LoVo (cell line): ENCODE measurements at places on chromosomes 11 and 22.
A peak's percentile ranks its signal among the peaks of the same experiment; 100 is the strongest.

DNA sequence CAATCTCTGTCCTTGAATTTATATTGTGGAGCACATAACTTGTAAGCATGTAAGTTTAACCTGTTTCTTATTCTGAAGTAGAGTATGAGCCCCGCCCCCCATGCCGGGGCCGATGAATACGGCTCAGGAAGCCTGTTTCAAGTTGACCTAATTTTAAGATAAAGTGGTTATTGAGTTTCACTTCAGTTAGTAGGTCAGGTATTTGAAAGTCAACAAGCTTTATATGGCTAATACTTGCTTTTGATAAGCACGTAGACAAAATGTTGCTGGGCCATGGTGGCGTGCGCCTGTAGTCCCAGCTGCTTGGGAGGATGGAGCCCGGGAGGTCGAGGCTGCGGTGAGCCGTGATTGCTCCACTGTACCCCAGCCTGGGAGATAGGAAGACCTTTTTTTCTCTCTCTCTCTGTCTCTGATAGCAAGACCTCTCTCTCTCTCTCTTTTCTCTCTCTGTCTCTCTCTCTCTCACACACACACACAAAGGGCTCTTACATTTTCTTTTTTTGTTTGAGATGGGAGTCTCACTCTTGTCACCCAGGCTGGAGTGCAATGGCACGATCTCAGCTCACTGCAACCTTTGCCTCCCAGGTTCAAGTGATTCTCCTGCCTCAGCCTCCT is 14.4 kb downstream of the YWHAH start:
- DNase-seq = no peak

DNA sequence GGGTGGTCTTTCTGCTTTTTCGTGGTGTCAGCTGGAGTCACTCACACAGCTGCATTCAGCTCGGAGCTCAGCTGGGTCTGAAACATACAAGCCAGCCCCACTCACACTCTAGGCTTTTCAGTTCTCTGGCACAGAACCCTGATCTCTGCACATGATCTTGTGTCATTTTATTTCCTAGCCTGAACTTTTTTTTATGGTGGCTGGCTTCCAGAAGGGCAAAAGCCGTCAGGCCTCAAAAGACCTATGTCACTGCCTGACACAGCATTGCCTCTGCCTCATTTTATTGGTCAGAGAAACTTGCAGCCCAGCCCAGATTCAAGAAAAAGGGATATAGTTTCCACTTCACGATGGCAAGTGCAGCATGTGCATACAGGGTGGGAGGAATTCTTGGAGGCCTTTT is 117.8 kb downstream of the NTM start:
- DNase-seq = no peak

- no peak for DNase-seq
Observed at GRCh38 chr11:34013898-34014571, 37.5 kb upstream of the CAPRIN1 start.

GRCh38 chr22:23651676-23652075 is 19.6 kb upstream of the DRICH1 start:
- no peak for DNase-seq

DNA sequence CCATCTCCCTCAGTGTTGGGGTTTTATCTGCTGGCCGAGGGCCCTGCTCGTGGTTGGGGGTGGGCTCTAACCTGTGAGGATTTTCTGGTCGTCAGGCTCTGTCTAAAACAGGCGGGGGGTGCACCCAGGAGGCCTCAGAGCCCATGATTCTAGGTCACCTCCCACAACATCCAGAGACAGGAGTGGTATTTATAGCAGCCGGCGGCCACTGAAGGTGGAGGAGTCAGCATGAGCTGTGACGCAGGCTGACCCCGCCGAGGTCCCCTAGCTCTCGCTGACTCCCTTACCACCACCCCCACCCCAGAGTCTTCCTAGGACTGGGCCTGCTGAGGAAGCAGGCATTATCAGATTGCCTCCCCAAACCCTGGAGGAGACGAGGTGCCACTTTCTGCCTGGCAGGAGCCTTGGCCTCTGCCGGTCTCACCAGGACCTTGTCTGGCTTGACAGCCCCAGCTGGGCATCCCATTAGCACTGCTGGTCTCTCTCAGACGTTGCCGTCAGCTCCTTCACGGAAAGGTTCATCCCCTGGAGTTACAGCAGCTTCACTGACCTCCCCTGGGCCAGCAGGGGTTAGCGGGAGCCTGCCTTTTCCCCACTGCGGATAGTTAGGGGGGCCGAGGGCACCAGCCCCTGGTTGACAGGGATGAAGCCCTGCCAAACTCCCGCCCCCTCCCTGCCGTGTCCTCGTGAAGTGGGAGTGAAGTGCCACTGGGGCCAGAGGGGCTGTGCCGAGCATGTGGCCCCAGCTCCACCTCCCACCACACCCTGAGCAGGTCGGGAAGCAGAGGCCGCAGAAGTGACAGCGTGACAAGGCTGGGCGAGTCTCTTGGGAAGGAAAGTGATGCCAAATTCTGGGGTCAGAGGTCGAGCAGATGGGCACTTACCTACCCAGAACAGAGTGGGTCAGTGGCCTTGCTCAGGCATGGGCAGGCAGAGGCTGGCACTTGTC is 26.5 kb downstream of the DAGLA start:
- no peak for DNase-seq

DNA sequence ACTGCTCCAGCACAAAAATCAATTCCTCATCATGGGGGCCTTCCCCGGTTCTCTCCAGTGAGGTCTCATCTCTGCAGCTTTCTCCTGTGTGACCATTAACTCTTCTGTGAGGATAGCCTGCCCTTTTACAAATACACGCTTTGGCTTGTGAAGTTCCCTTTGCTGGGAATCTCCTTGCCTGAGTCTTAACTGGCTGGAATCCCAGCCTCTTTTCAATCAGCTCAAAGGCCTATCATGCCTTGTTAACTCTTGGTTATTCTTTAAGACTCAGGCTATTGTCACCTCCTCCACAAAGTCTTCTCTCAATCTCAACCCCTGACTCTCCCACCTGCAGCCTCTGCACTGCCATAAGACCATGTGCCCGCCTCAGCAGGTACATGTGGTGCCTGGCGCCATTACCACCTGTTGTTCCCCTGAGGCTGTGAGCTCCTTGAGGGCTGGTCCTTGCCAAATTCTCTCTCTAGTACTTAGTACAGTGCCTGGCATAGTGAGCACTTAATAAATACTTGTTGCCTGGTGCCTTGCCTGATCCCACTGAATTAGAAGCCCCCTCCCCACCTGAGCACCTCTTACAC is 128.2 kb downstream of the ST3GAL4 start:
- DNase-seq = no peak

- DNase-seq = no peak
Observed at GRCh38 chr11:95593111-95593510, 196.5 kb downstream of the FAM76B start.

DNA sequence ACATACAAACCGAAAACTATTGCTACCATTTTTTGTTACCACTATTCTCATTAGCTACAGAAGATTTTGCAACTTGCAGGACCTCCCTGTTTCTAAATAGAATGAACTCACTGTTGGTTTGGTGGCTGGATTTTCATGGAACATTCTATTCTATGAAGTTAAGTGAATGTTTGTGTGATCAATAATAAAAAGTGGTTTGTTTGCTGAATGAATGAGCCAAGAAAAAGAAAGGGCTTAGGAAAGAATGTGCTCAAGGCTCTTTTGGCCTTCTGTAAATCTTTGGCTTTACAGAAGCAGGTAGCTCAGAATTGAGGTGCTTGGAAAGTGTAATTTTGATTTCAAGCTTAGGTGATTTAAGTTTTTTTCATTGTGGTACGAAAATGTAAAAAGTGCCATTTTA is 5.9 kb upstream of the SCGB1D2 start:
- no peak for DNase-seq

DNA sequence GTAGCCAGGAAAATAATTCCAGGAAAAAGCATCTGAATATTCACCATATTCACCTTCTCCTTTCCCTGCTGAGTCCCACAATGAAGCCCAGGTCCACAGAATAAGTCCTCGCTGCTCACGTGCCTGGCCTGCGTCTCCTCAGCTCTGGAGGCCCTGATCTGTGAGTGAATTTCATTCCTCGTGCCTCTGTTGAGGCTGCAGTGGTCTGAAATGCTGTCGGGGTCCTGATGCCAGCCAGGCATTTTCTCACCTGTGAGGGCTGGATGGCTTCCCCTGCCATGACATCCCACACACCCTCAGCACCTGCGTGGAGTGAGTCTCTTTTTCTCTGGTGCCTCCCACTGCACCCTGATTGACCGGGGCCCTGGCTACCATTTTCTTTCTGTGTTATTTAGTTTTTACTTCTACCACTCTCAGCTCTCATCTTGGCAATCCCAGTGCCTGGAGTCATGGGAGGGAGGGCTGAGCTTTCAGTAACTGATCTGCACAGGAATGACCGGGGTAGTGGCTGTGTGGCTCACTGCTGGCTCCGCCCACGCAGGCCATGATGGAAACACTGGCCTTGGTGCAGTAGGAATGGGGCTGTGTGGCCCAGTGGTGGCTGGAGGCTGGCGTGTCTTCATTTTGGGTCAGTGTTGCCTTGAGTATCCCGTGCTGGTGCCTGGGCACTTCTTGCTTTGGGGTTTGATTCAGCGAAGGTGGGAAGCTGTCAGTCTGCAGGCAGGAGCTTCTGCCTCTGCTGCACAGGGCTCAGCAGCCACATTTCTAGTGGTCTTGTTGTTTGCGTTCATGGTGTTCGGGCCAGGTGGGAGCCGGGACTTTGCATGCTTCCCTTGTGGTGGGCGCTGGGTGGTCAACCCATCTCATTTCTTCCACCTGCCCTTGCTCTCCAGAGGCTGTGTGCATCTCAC is 807.2 kb downstream of the TBC1D22A start:
- no peak for DNase-seq

GRCh38 chr11:2210366-2211112 is 38.9 kb upstream of the TH start:
- no peak for DNase-seq

DNA sequence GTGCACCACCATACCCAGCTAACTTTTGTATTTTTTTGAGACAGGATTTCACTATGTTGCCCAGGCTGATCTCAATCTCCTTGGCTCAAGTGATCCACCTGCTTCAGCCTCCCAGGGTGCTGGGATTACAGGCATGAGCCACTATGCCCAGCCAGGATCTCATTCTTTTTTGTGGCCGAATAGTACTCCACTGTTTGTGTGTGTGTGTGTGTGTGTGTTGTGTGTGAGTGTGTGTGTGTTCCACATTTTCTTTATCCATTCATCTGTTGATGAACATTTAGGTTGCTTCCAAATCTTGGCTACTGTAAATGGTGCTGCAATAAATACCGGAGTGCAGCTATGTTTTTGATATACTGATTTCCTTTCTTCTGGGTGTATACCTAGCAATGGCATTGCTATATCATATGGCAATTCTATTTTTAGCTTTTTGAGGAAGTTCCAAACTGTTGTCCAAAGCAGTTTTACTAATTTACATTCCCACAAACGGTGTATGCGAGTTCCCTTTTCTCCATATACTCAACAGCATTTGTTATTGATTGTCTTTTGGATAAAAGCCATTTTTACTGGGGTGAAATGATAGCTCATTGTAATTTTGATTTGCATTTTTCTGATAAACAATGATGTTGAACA is 105.4 kb downstream of the TTC28 start:
- DNase-seq = no peak

- no peak for DNase-seq
Observed at GRCh38 chr11:118744046-118744445, 46.9 kb downstream of the DDX6 start.

- DNase-seq = no peak
Observed at GRCh38 chr22:39898997-39899396, 1.9 kb upstream of the GRAP2 start.

GRCh38 chr11:109697140-109697843 is 275.3 kb downstream of the C11orf87 start:
- DNase-seq = peak; percentile 9

- DNase-seq = peak; percentile 56
Observed at GRCh38 chr22:33519071-33519973, 401.0 kb downstream of the LARGE1 start.

GRCh38 chr22:26597026-26597425 is 7.1 kb upstream of the TPST2 start:
- no peak for DNase-seq

DNA sequence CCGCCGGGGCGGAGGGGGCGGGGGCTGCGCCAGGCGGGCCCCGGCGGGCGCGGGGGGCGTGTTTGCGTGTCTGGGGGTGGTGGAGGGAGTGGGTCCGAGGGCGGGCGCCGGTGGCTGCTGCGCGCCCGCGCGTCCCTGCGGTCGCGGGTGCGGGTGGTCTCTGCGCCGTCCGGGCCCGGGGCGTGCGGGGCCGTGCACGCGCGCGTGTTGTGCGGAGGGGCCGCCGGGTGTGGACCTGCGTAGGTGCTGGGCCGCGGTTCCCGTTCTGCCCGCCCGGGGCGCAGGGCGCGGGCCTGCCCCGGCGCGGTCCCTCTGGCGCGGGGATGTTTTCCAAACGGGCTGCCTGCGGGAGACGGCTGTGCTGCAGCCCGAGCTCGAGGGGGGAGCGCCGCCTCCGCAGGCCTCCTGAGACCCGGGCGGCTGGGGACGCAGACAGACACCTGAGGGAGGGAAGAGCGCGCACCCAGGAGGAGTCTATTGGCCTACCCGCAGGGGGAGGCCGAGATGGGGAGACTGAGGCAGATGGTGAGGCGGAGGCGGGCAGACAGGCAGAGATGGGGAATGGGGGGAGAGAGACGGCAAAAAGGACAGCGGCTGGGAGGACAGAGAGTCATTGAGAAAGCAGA is 442 bp downstream of the PELI3 start:
- peak; percentile 35 for DNase-seq

- no peak for DNase-seq
Observed at GRCh38 chr22:22896601-22897000, 9.0 kb downstream of the IGLL5 start.

DNA sequence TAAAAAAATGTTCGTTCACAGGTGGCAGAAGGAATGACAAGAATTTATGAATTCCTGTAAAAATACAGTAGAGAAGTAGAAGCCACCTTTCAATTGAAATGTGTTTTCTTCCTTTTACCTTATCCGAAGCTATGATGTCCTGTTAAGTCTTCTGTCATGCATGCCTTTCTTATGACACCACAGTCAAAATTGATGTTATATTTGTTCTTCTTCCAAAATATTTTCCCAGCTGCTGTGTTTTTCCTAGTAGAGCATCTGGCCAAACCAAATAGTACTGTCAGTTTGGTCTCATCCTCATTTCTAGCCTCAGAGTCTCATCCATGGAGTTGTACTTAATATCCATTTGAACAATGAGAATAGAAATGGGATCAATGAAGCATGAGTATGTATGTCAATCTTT is 206.1 kb downstream of the PGR start:
- DNase-seq = no peak

GRCh38 chr11:77073328-77074001 is 6.7 kb downstream of the CAPN5 start:
- no peak for DNase-seq

- DNase-seq = peak; percentile 63
Observed at GRCh38 chr11:11857769-11858168, 16.0 kb downstream of the USP47 start.

DNA sequence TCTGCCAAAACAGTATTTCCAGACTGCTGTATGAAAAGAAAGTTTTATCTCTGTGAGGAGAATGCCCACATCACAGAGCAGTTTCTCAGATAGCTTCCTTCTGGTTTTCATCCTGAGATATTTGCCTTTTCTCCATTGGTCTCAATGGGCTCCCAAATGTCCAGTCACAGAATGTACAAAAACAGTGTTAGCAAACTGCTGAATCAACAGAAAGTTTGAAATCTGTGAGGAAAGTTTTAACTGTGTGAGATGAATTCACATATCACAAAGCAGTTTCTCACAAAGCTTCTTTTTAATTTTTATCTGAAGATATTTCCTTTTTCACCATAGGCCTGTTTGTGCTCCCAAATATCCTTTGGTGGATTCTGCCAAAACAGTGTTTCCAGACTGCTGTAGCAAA is 207.2 kb upstream of the TRIM48 start:
- DNase-seq = no peak

GRCh38 chr11:73614591-73614990 is 16.7 kb upstream of the FAM168A start:
- no peak for DNase-seq
